ENCODE measurements at places on chromosomes 3 and 15.

- DNase-seq: no peak
Observed at GRCh38 chr3:111588527-111588926, 6.6 kb downstream of the ZBED2 start.

DNA sequence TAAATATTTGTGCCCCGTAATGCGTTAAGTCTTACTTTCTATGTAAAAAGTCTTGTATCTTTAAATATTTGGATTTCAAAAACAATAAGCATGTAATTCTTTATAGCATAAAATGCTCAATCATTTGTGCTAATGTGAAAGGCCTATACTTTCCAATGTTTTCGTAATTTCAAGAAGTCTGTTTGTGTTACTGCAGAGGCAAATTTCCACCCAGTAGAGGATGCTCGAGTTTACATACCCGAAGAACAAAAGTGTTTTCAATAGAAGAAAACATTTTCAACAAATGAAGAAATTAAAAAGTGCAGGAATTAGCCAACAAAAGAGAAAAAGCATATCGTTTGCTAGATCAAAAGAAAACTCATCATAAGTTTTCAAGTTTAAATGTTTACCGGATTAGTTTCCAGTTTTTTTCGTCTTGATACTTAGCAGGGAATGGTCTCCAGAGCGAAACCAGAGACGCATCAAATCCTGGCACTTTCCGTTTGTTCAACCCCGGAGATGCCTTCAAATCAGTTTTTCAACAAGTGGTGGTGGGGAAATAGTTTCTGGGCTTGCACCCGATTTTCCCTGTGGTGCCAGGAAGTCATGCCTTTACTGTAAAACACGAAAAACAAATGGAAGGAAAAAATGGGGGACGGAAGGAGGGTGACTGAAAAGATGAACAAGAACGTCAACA, 1.0 kb downstream of the CGGBP1 start:
- DNase-seq: no peak

GRCh38 chr15:35722501-35722900, 176.5 kb upstream of the DPH6 start:
- DNase-seq: no peak

- DNase-seq: no peak
Observed at GRCh38 chr15:69072906-69073305, 58.4 kb downstream of the NOX5 start.

GRCh38 chr3:99858469-99858868, 40.8 kb downstream of the CMSS1 start:
- DNase-seq: no peak

DNA sequence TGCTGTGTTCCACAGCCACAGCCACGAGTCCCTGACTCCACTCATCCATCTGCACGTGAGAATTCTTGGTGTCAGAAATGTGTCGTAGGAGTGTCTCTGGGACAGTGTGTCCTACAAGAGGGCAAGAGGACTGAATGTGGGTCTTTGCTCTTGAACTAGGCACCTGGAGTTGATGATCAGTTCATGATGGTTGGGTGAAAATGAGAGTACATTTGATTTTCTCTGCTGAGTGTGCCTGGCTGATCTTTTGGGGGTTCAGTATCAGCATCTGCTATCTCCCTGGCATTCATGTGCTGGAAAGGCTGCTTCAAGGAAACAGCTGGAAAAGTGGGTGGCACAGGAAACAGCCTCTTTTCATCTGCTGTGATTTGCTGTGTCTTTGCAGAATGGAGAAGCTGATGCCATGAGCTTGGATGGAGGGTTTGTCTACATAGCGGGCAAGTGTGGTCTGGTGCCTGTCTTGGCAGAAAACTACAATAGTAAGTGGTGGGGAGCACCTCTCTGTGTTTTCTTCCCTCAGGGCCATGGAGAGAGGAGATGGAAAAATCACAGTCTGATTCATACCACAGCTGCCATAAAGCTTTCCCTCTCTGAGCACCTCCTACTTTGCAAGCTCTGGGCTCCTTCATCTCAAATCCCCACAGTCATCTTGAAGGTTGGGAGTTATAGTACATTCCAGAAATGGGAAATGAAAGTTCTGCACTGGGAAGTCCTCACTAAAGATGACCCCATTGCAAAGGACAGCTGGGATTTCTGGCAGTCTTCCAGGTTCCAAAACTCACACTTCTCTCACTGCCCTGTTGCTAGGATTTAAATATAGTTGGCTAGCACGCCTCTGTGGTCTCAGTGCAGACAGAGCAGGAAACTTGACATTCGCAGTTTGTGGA, 17.8 kb downstream of the TF start:
- no peak for DNase-seq
